ENCODE measurements at places on chromosomes 4 and X.

- DNase-seq, result no peak
Measured at GRCh38 chrX:132090403-132091159, 37.2 kb downstream of the FRMD7 start.

DNA sequence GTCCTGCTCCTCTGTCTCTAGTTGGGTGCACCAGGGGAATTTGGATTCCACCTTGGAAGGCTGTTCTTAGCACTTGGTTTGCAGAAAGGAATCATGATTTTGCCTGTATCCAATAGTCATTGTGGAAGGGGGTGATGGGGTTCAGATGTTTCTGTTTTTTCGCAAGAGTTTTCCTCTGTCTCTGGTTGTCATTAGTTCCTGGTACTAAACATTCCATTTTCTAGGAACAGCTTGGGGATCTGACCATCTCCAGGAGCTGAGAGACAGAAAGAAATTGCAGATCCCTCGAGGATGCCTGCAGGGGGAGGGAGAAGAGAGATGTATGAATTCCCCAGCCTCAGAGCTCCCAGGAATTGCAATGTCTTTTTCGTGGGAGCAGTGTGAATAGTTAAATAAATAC, 70.9 kb downstream of the CYTL1 start:
- no peak for DNase-seq

- DNase-seq, result no peak
Measured at GRCh38 chr4:183960962-183961541, 55.9 kb downstream of the STOX2 start.

GRCh38 chr4:66539745-66540144, 869.5 kb upstream of the EPHA5 start:
- DNase-seq, result no peak

GRCh38 chr4:174460684-174461083, 61.6 kb downstream of the HPGD start:
- no peak for DNase-seq

GRCh38 chr4:43709443-43709842, 739.2 kb downstream of the KCTD8 start:
- no peak for DNase-seq

- DNase-seq, result no peak
Measured at GRCh38 chrX:38923451-38923969, 122.3 kb downstream of the MID1IP1 start.

- no peak for DNase-seq
Measured at GRCh38 chr4:25958110-25958509, 44.1 kb downstream of the SMIM20 start.

GRCh38 chr4:174255786-174256185, 27.7 kb downstream of the FBXO8 start:
- DNase-seq, result no peak

- no peak for DNase-seq
Measured at GRCh38 chr4:146165840-146166239, 9.7 kb upstream of the LSM6 start.

Measured in activated T-helper 1 cell treated with anti-CD3 and anti-CD28 coated beads, Interleukin-2, amount 50 U/mL, for 16 hours (primary cell).